ENCODE measurements at places on chromosomes 1 and 21.

GRCh38 chr21:40844935-40845334, 2.0 kb downstream of the DSCAM start:
- no peak for DNase-seq

- no peak for DNase-seq
Measured at GRCh38 chr1:155504207-155504606, 58.4 kb downstream of the ASH1L start.

DNA sequence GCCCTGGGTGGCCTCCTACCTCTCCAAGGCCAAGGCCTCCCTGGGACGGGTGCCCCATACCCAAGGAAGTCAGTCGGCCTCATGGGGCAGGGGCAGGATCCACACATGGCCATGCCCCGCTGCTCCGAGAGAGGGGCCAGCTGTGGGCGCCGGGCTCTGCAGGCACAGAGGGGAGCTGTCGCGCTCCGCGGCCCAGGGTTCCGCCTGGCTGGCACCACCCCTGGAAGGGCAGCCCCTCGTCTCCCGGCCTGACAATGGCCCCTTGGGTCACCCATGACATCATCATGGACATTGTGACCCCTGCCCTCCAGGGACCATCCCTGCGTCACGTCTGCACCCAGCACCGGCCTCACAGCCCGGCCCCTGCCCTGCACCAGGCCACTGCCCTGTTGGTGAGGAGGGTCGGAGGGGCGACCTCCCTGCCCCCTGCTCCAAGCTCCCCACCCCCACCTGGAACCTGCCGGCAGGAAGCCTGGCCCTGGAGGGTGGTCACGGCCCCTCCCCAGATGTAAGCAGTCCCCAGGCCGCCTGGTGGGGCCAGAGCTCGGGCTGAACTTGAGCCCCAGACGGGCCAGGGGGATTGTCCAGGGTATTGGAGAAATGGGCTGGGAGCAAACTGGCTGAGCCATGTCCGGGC, 5.8 kb downstream of the TTLL10 start:
- DNase-seq, result no peak

- DNase-seq, result no peak
Measured at GRCh38 chr1:66770240-66770639, 18.0 kb downstream of the DYNLT5 start.

DNA sequence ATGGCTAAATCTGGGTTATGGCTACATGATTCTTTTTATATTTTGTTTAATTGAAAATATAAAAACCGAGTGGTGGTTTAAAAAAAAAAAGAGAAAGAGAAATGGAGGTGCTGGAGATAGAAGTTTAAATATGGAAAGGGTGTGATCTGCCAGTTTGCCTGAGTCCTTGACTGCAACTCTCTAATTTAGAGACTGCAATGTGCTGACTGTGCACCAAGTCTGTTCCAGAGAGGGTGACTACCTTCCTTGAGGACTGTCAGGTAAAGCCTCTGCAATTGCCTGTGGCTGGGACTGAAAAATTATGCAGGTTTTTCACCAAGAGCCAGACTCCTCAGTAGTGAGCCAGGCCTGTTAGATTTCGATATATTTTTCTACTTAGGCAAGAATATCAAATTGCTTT, 1326.3 kb downstream of the BRINP3 start:
- no peak for DNase-seq

DNA sequence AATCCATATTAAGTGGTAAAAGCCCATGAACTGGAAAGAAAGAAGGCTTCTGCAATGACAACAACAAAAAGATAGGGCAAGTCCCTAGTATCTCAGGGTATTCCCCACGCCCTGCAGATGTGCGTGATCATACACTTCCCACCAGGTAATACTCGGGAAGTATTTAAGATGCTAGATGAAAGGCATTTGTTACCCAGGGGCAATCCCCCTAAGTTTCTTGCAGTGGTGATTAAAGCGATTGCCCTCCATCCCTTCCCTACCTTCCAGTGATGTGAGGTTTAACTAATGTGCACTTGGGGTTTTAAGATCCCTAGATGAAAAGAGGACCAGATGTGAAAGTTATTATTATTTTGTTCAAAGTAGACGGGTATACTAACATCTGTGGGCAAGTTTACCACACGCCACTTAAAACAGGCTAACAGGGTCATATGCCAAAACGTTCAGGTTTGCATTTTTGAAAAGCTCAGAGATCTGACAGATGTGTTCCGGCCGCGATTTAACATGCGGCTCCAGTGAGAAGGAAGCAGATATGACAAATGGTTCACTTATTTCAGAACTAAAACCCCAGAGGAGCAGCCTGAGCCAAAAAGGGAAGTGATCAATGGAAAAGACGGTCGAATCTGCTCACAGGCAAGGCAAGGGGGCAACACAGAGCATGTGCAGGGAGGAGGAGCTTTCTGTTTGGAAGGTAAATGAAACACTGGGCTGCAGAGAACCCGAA, 17.4 kb downstream of the TIAM1 start:
- no peak for DNase-seq

DNA sequence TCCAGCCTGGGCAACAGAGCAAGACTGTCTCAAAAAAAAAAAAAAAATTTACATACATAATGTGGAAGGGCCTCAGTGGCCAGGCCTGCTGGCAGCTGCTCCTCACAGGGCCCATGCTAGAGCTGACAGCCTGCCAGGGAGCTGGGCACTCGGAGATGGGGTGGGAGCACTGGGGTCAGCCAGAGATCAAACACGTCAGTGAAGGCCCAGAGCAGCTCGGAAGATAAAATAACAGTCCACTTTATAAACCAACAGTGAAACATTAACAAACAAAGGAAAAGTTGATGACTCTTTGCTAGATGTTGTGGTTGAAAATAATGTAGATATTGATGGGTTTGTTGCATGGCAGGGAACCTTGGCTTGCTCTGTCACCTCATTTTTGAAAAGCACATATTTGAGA, 42.7 kb downstream of the ATP5PF start:
- DNase-seq, result no peak

DNA sequence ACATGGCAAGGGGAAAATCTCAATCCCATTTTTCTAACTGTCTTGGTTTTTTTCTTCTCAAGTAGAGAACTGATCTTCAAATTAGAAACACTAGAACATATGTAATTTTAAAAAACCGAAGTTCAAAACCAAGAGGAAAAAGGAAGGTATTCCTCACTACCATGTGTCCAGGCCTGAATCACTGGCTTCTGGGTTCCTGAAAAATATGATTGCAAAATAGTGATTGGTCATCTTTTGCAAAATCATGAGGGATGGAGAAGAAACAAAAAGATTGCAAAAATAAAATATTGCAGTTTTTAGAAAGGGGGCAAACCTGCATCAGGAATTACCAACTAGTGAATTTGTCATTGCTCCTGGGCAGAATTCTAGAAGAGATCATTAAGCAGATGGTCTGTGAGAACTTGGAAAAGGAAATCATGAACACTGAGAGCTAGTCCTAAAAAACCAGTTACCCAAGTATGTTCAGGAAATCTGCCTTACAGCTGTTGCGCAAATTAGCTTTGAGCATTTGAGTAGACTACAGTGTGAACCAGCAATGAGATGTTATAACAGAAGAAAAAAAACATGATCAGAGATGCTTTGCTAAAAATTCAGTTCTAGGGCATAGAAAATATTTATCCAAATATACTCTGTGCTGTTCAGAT, 49.4 kb downstream of the SPATA46 start:
- DNase-seq, result no peak

DNA sequence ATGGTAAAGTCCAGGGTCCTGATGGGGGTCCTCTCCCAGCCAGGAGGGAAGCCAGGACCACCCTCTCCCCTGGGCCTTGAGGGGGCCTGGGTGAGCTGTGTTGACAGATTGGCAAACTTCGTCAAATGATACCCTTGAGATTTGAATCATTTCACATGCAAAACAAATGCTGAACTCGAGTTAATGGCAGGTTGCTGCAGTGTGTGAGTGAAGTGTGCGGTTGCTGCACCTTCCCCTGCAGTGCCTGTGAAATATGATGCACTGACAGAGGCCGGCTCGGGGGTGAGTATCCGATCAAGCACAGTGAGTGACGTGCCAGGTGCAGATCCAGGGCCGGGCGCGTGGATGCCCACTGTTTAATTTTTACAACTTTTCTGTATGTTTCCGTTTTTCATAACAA, 5.7 kb upstream of the KRTAP12-1 start:
- DNase-seq, result no peak

GRCh38 chr21:44456915-44457736, 1.8 kb downstream of the LRRC3 start:
- no peak for DNase-seq

DNA sequence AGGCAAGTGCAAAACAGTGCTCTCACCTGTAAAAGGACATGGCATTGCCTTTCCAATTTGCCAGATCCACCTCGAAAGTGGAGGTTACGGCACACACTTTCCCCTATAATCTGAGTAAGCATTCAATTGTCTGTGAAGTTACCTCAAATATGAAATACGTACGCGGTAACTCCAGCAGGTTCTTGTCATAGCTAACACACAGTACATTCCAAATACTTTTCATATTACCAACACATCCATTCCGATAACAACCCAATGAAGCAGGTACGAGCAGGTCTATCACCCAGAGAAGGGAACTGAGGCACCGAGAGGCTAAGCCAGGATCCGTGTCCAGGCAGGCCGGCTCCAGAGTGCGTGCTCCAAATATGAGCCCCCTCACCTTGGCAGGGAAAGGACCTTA, 46.8 kb upstream of the LPAR3 start:
- DNase-seq, result no peak

GRCh38 chr1:168485048-168485447, 58.7 kb downstream of the XCL2 start:
- no peak for DNase-seq

DNA sequence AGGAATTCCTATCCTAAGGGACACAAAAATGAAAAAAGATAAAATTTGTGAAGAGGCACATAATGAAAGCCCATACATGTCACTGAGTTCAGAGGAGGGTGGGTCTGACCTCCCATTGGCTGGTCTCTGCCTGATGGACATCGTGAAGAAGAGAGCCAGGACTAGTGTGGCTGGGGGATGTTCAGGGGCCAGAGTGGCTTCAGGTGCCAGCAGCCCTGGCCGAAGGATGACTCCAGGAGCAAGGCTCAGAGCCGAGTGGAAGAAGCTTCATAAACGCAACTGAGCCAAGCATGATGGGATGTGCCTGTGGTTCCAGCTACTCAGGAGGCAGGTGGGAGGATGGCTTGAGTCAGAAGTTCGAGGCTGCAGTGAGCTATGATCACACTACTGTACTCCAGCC, 56.9 kb upstream of the ATP5PO start:
- no peak for DNase-seq

DNA sequence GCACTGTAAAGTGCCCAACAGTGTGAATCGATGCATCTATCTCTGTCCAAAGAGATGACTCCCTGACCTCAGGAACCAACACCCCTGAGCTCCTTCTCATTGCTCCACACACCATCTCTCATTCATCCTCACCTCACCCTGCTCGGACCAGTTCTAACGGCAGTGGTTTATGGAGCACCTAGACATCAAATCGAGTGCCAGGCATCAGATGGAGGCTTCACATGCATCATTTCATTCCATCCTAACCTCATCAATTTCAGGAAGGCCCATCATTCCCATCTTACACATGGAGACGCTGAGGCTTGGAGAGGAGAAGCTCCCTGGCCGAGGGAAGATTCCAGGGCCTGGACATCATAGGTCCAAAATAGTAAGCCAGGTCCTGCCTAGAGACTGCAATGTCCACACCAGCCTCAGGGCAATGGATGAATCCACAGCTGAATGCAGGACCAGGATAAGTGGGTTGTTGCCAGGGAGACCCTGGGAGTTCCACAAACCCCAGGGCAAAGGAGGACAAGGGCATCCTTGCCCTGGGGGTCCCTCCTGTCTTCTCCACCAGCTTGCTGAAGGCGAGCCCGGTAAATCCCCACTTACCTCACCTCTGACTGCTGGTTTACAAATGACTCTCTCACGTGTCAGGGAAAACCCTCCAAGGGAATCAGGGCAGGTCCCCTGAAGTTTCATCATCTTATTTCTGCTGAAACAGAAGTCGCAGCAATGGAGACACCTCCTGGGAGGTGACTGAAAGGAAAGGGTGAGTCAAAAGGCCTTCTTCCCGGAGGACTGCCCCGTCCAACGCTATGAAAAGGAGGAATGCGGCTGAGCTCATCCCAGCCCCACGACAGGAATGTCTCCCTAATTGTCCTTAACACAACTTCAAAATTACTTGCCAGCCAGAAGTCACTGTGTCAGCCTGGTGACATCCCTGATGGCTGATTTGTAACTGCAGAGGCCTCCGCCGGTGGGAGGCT, 9.0 kb upstream of the IFFO2 start:
- no peak for DNase-seq

DNA sequence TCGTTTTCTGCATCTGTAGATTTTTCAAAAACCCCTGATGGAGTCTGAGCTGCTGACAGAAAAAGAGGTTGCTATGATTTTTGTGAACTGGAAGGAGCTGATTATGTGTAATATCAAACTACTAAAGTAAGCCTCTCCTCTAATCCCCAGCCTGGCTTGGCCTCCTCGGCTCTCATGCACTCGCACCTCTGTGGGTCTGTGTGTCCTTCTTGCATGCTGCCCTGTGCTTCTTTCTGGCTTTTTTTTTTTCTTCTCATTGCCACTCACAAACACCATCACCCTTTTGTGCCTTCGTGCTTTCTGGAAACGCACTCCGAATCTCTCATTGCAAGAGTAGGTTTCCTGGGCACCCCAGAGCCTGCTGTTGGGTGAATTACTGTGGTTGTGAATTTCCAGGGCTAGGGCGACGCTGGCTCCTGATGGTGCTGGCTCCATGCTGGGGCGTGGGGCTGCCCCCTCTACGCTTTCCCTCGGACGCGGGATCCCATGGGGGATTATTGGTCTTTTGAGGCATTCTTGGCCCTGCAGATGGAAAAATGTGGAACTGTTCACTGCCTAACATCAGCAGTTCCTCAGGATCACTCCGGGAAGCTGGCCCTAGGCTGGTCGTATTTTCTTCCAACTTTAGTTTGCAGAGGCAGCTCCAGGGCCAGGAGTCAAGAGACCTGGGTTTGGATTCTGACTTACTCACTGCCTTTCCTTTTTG, 56.8 kb downstream of the ATP5PO start:
- no peak for DNase-seq

DNA sequence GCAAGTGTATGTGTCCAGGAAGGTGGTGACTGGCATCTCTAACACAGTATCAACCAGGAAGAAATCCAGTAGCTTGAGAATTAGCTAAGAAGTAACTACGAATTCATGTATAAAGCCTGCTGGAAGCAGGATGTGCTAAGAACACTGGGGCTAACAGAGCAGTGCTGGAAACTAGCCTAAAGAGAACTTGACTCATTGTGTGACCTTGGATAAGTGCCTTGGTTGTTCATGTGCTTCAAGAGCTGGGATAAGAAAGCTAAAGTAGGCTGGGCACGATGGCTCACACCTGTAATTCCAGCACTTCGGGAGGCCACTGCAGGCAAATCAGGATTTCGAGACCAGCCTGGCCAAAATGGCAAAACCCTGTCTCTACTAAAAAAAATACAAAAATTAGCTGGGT, 186.9 kb downstream of the RRAGC start:
- DNase-seq, result no peak
